ENCODE measurements at places on chromosomes 2 and 18. TPM values are rescaled to one million over a fixed set of nuclear protein-coding genes. Genes with fewer than 3 reads are reported as not detected.

- H3K36me3 ChIP-seq = peaks cover 17% of the 10 kb centered on the region
- no peaks in the 10 kb centered on the region for H3K27me3 ChIP-seq
- peak overlapping the region; percentile 25 for H3K27ac ChIP-seq
- H3K4me1 ChIP-seq = peaks cover 22% of the 10 kb centered on the region
These were observed 49.7 kb downstream of the RASGRP3 start for GRCh38 chr2:33526132-33526531.

DNA sequence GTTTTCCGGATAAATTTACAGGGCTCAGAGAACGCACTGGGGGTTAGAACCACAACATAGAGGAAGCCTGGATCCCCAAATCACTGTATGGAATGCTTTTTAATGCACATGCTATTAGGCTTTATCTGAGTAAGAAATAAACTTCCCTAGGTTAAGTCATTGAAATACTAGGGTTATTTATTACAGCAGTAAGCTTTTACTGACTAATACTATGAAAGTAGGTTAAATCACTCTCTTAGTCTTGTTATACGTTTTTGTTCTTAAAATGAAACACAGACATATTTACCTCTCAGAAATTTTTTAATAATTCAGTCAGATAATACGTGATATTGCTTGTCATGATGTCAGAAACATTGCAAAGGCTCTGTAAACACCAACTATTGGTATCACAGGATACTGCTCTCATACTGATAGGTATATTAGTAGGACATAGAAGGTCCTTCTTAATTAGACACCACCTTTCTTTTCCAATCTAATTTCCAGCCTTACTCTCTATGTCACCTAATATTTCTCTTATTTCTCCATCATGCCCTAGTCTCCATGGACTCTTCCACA, 162.7 kb upstream of the NYAP2 start:
- no peak overlapping the region for H3K27ac ChIP-seq
- H3K4me3 ChIP-seq = no peak overlapping the region
- no peaks in the 10 kb centered on the region for H3K4me1 ChIP-seq
- H3K36me3 ChIP-seq = no peaks in the 10 kb centered on the region
- peaks cover 5% of the 10 kb centered on the region for H3K27me3 ChIP-seq
- DNase-seq = no peak

- peaks cover 11% of the 10 kb centered on the region for H3K4me1 ChIP-seq
- no peak overlapping the region for H3K27ac ChIP-seq
- no peak overlapping the region for H3K4me3 ChIP-seq
- H3K27me3 ChIP-seq = no peaks in the 10 kb centered on the region
- peaks cover 7% of the 10 kb centered on the region for H3K36me3 ChIP-seq
These were observed 9.4 kb downstream of the GALNT1 start for GRCh38 chr18:35590935-35591334.

GRCh38 chr2:170215021-170215420, 37.1 kb downstream of the MYO3B start:
- H3K4me1 ChIP-seq = peaks cover 3% of the 10 kb centered on the region
- H3K4me3 ChIP-seq = no peak overlapping the region
- H3K36me3 ChIP-seq = no peaks in the 10 kb centered on the region
- DNase-seq = no peak

DNA sequence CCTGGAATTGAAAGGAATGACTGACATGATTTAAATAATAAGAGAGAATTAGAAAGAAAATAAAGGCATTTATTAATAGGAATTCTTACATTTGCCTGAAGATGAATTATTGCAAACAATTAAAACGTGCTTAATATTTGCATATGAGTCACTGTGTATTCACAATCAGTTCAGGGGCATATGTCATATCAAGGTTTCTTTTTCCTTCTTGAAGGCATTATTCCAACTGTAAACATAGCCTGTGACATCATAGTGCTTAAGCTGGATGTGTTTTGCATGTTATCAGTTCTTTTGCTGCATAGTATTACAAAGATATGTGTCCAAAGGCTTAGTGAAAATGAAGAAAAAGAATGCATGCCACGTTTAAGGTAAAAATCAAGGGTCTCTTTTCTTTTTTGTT, 80.8 kb downstream of the MEIS1 start:
- no peaks in the 10 kb centered on the region for H3K36me3 ChIP-seq
- H3K4me1 ChIP-seq = no peaks in the 10 kb centered on the region
- no peak overlapping the region for H3K4me3 ChIP-seq
- H3K27me3 ChIP-seq = no peaks in the 10 kb centered on the region
- no peak for DNase-seq

The COLEC11 gene
- total RNA-seq = 0.47 TPM

The KCNS3 gene
- total RNA-seq = not detected

The DAW1 gene
- total RNA-seq = not detected
